ENCODE measurements at places on chromosomes 1 and 21.

GRCh38 chr1:43545695-43546387 lies 15.2 kb downstream of the PTPRF start:
- no peak for DNase-seq

DNA sequence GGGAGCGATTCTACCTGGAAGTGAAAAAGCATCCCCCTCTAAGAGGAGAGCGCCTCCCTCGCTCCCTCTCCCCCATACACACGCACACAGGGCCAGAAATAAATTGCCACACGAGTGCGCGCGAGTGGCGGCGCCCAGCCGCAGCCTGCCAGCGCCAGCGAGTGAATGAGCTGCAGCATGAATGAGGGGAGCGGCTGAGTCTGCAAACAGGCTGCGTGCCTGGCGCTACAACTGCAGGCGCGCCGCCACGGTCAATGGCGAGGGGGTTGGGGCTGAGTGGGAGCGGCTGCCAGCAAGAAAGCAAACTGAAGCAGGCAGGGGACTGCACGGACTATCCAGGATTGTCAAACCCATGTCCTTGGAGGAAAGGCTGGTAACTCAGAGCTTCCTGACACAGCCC lies 2.2 kb downstream of the CAMK1G start:
- no peak for DNase-seq

- DNase-seq, result peak; percentile 75
Measured at GRCh38 chr21:43975469-43976098, 36.5 kb upstream of the TRAPPC10 start.

- no peak for DNase-seq
Measured at GRCh38 chr1:66464802-66465201, 69.2 kb upstream of the SGIP1 start.

- DNase-seq, result no peak
Measured at GRCh38 chr1:156970017-156970416, 49.6 kb downstream of the LRRC71 start.

GRCh38 chr1:161885003-161885402 lies 118.9 kb downstream of the ATF6 start:
- no peak for DNase-seq

DNA sequence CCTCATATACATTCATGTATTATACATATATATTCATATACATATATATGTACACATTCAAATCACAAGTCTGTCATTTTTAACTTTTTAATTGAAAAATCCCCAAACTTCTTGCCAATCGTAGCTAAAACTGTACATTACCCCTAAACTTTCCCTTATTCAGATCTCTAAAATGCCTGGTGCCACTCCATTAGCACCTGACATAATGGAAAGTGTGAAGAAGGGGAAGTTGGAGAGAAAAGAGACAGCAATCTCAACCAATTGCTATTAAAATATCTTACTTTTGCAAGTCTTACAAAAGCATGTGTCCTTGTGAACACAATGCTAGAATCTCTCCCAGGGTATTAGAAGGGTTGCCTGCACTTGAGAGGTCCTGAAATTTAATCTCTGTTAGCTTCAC lies 22.7 kb upstream of the PRKACB start:
- DNase-seq, result no peak

- DNase-seq, result no peak
Measured at GRCh38 chr1:54975356-54976108, 4.9 kb upstream of the TMEM61 start.

- DNase-seq, result no peak
Measured at GRCh38 chr1:69570356-69570755, 2.6 kb downstream of the LRRC7 start.

DNA sequence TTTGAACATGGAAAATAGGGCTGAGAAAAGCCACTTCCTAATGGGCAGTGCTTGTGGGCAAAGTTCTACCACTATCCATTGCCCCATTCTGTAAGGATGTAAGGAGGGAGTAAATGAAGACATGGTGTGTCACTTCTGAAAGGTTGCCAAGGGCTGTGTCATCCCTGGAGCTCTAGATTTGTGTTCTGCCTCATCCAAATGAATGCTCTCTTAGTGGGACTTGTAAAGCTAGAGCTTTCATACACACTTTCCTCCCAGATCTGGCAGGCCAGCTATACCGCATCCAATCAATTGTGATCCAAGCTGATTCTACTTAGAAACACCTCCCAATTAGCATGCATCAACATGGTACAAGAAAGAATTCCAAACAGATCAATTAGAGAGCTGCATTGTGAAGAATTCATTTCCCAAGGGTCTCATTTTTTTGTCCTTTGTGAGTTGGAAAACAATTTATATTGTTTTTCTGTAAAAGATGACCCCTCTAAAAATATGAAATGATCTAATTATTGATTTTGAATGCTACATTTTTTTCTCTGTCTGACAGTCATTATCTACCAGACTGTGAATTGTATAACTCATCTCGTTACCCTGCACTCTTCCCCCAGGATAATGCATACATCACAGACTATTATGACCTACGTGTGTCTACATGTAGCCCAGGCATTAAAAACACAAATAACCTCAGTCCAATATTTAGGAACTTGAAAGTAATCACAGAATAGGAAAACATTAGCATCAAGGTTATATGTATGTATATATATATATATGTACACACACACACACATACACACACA lies 117.1 kb upstream of the DUSP10 start:
- DNase-seq, result no peak

DNA sequence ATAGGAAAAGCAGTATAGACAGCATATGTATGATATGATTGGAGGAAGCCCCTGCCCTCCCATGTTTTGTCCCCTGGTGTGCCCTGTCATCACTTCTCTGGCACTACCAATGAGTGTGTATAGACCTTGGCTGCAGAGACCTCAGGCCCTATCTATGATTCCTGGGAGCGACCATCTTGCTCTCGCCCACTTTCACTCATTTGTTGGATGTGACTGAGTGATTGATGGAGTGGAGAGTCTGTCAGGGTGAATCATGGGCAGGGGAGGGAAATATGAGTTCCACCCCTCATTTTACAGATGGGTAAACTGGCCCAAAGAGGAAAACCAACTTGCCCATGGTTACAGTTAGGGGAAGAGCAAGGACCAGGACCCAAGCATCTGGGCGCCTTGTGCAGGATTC lies 14.9 kb downstream of the SLC30A1 start:
- DNase-seq, result no peak

DNA sequence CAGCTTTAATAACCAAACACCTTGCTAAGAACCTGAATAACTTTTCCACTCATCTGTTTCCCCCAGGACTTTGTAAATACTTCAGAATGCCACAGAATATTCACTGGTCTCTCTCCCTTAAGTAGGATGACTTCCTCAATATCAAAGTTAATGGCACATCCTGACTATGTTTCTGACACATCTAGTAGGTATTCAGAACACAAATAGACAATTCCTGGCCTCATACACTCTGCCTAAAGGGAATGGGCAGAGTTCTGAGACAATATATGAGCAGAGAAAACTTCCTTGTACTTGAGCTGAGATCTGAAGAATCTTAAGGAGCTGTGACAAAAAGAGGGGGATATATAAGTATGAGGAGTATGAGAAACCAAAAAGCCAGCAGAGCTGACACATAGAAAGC lies 34.8 kb downstream of the ANKRD13C start:
- DNase-seq, result no peak

DNA sequence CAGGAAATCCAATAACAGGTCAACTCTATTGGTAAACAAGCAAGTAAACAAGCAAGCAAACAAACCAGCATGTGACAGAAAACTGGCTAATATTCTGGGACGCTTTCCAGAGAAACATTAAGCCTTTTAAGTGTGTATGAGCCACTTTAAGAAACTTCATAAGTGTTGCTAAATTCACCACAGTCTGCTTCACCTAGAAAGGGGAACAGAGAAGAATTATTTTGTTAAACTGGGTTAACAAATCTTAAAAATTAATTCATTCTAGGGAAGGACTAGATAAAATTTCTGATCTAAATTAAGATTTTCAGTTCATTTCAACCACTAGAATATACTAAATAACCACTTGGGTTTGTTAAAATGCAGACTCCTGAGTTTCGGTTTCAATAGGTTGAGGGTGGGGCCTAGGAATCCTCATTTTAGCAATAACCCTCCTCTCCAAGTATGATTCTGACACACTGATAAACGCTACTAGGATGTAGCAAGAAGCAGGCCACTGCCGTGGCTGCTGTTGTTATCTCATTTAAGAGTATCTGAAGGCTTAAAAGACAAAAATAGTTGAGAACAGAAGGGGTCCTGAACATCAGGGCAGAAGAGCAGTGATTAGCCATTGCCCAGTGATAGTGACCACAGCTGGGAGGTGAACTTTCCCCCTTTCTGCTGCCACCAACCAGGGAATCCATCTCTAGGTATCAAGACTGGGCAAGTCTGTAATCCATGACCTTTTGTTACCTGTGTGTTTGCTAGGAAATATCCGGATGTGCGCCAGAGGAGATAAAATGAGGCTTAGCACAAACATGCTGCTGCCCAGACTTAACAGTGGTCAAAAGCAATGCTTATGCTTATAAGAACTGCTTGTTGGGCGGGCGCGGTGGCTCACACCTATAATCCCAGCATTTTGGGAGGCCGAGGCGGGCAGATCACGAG lies 11.2 kb downstream of the CREG1 start:
- peak; percentile 69 for DNase-seq

DNA sequence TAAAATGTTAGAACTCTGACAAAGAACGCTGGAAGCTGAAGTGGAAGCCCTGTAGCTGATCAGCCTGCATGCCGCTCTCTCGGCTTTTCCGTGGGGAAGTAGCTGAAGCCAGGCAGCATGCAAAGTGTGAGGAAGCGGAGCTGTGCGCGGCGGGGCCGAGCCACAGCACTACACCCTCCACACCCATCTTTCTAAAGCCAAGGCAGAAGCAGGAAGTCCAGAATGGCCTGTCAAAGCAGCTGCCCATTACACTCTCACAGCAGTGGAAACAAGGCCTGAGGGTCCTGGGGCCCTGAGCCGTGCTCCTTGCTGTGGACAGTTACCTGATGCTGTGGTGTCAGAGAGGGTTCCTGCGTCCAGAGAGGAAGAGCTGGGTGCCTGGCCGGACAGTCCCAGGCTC lies 69.6 kb downstream of the UBR4 start:
- DNase-seq, result no peak

- no peak for DNase-seq
Measured at GRCh38 chr1:241612533-241613477, 27.4 kb downstream of the CHML start.

GRCh38 chr1:157218671-157219070 lies 80.5 kb upstream of the ETV3 start:
- no peak for DNase-seq

DNA sequence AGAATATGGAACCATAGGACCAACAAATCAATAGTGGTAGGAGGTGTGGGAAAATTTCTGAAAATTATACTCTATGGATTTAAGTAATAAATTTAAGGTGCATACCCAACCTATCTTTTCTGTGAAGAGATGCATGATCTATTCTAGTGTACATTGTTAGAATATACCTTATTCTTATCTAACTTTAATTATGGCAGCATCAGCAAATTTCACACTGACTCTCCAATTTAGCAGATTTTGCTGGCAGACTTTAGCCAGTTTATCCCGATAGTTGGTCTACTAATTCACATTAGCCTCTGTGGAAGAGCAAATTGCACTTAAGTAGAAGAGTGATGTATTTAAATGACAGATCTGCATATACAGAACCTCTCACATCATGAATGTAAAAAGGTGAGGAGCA lies 400.0 kb downstream of the PLA2G4A start:
- no peak for DNase-seq

DNA sequence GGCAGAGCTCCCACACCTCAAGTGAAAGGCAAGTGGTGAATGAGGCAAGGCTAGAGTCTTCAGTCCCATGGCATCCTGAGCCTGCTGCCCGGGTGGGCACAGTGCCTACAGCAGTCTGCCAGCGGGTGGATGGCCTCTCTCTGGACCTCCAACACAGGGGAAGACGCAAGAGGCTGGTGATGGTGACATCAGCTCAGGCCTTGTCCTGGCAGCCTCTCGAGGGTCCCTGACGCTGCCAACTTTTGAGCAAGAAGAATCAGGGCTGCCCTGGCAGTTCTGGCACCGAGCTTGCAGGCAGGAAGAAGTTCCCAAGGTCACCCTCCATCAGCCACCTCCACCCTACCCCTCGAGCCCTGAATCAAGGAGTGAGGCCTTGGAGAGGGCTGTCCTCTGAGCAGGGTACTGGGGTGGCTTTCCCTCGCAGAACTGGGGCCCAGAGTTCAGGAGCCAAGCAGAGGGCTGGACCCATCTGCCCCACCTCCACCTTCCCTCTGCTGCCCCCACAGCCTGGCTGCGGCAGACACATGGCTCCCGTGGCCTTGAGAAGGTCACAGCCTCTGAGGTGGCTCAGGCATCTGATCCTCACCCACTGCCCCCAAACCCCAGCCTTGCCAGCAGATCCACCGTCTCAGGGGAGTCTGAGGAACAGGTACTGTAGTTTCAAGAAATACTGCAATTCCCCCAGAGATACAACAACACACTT lies 5.8 kb downstream of the RAP1GAP start:
- DNase-seq, result no peak

DNA sequence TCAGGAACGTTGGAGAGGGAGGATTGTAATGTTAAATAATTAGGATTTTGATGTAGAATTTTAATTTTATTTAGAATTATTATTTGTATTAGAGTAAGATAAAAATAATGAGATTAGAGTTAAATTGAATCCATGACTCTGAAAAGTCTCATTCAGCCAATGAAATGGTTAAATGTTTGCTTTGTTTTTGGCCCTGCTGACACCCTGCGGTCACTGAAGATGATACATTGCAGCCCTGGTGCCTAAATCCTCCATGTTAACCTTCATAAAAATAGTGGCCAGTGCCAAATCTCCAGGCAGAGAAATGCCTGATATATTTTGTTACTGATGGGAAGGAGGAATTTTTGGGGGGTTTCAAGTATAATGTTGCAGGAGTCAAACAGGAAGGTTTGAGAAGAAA lies 27.3 kb upstream of the RLF start:
- no peak for DNase-seq

DNA sequence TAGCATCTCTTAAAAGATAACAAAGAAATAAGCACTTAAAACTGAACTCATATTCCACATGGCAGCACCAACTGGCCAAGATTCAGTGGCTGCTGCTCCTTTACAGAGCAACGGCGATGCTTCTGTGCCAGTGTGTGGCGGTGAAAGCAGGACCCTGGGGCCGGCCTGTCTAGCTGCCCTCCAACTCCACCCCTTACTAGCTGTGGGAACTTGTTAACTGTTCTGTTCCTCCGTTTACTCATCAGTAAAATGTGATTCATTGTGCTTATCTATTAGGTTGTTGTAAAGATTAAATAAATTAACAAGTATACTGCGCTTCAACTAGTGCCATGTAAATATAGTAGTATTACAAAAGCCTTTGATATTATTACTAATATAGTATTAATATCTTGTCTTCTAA lies 133.2 kb downstream of the GDAP2 start:
- no peak for DNase-seq

- DNase-seq, result peak; percentile 19
Measured at GRCh38 chr1:44423591-44424537, 18.8 kb downstream of the RNF220 start.
